ENCODE measurements at places on chromosomes 3 and 15. TPM values are rescaled to one million over a fixed set of nuclear protein-coding genes. Genes with fewer than 3 reads are reported as not detected.

The LYZL4 gene
- total RNA-seq: not detected

The DTWD1 gene
- 37.0 TPM for total RNA-seq

The NR1I2 gene
- not detected for total RNA-seq

The FSIP1 gene
- total RNA-seq: 1.3 TPM

All from uterine smooth muscle cell (primary cell).